IMR-90 (cell line): ENCODE measurements at places on chromosomes 16 and 17. TPM values are rescaled to one million over a fixed set of nuclear protein-coding genes. Genes with fewer than 3 reads are reported as not detected.

Gene ST6GALNAC2
- total RNA-seq = not detected in 2 replicates

Gene HSPB9
- total RNA-seq = not detected in 2 replicates

Gene MPG
- 66.7 and 74.2 TPM in 2 replicates for total RNA-seq

Gene HS3ST4
- total RNA-seq = not detected in 2 replicates

Gene C17orf78
- total RNA-seq = not detected in 2 replicates

Gene HOXB3
- 6.3 and 8.6 TPM in 2 replicates for total RNA-seq

Gene SKAP1
- not detected in 2 replicates for total RNA-seq

Gene USP6
- total RNA-seq = not detected in 2 replicates

Gene RIPOR1
- 9.5 and 15.8 TPM in 2 replicates for total RNA-seq

Gene CPNE7
- 5.0 and 5.4 TPM in 2 replicates for total RNA-seq

Gene TNFAIP1
- 45.3 and 49.1 TPM in 2 replicates for total RNA-seq

Gene TNFRSF12A
- 103 and 118 TPM in 2 replicates for total RNA-seq

Gene SOST
- total RNA-seq = not detected in 2 replicates

Gene TVP23A
- total RNA-seq = not detected in 2 replicates

Gene SLC5A10
- total RNA-seq = not detected in 2 replicates

Gene TSPAN10
- 1.1 and 1.4 TPM in 2 replicates for total RNA-seq

Gene CRISPLD2
- total RNA-seq = 35.0 and 37.5 TPM in 2 replicates

Gene BEAN1
- not detected in 2 replicates for total RNA-seq

Gene TNP2
- total RNA-seq = not detected in 2 replicates

Gene CDK3
- total RNA-seq = 0.56 and 0.72 TPM in 2 replicates

Gene PIK3R5
- not detected in 2 replicates for total RNA-seq

Gene CCR7
- 0.28 and 0.36 TPM in 2 replicates for total RNA-seq

Gene KCNJ16
- not detected in 2 replicates for total RNA-seq

Gene EPX
- total RNA-seq = not detected in 2 replicates

Gene CHST4
- total RNA-seq = under 0.01 TPM in 1 of 2 replicates, not detected in the other

Gene RPS2
- 2,703 and 2,852 TPM in 2 replicates for total RNA-seq

Gene LRRC45
- total RNA-seq = 7.2 and 7.8 TPM in 2 replicates

Gene TSNAXIP1
- 0.56 and 0.72 TPM in 2 replicates for total RNA-seq

Gene JPH3
- total RNA-seq = under 0.01 TPM in 1 of 2 replicates, not detected in the other
